NCI-H1930 (cell line): ENCODE measurements at places on chromosomes 3 and 15.

DNA sequence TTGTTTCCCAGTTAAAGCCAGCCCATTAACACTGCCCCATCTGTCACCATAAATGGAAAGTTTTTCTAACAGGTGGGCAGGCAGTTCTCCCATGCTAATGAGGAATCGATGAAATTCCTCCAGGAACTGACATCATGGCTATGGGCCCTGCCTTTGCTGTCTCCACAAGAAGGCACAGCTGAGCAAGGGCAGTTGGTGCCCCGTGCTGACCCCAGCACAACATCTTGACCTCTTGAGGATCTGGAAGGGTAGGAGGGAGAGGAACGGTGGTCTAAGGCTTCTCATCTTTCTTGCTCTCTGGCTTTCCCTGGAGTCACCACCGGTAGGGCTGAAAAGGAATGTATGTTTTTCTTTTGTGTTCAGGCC is 46.7 kb downstream of the CHCHD6 start:
- DNase-seq, result no peak

- DNase-seq, result no peak
Measured at GRCh38 chr3:198043119-198043518, 83.1 kb downstream of the LMLN start.

DNA sequence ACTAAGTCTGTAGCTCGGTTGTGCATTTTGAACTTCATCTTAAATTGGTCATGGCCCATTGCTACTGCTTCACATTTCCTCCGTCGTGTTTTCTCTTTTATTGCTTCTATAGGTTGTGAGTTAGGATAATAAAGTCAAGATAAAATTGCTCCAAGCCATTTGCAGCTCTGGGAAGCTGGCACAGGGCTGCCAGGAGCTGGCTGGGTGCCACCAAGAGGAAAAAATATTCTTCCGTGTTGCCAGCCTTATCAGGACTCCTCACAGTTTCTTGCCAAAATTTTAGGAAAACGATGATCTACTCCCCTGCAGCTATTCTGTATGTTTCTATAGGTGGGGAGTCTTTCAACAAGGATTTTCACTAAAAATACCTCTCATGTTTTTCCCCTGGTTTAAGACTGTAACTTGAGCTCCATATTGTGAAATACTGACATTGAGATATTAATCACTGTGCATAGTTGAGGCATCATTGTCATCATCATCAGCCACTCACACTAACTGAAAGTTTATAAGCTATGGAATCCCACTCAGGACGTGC is 55.4 kb upstream of the PIAS1 start:
- DNase-seq, result no peak

DNA sequence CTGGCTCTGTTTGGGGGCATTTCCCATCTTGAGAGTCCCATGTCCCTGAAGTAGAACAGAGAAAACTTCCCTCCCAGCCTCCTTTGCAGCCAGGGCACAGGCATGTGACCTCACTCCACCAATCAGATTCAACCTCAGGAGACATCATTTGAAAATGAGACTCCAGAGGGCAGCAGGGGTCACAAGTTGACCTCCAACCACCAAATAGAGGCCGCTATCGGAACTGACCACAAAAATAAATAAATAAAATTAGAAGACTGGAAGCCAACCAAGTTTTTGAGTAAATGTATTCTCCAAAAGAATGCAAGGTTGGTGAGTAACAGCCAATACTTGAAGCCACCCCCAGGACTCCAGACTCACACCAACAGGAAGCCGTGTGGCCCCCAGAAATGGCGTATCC is 106.5 kb downstream of the CHSY1 start:
- DNase-seq, result no peak

DNA sequence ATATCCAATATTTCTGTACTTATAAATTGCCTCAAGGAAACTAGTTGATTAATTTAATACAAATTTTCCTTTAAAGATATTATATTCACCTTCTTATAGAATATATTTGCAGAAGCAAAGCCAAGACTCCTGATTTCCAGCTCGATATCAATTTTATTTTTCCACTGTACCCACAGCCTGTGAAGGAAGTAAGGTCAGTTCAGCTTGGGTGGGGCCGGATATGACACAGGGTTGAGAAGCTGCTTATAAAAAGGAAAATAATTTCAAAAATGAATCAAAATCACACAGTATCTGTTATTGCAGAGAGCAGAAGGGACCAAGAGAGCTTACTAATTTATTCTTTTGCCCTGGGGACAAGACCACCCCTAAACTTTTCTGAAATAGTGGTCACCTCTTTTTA is 491.4 kb downstream of the TUSC7 start:
- no peak for DNase-seq

DNA sequence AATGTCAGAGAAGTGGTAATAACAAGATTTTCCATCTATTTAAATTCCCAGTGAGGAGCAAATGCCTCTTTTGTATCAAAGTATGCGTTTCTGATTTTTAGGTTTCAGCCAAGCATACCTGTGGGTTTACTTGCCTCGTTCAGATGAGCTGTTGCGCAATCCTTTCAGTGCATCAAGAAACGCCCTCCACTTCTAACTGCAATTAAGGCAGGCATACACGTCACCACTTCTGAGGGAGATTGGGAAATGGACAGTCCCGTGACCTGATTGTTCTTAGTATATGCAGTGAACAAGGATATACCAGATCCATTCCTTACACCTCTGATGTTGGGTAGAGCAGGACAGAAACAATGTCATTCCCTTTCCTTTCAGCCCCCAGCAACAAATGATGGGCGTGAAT is 219.0 kb downstream of the ITPR1 start:
- no peak for DNase-seq

DNA sequence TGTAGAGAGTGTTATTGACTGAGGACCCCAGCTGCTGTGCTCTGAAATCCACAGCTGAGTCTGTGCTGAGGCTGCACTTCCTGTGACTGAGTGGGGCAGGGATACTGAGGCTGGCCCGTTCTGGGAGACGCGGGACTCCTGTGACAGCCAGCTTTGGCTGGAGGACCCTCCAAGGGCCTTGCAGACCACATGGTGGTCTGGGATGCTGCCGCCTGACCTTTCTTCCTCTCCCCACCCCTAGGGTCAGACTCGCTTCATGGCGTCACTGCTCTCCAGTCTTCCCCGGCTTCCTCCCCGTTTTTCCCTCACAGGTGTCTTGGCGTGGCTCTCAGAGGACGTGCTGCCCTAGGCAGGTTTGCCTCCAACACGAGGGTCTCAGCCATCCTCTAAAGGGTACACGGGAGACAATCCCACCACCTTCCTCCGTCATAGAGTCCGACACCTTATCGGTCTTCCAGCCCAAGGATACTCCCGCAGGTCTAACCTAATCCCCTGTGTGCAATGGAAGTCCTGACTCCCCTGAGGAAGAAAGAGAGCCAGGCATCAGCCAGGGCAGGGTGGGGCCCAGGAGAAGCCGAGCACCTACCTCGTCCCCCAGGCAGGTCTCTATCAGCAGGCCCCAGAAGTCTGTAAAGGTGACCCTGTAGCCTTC is 19.9 kb upstream of the EHD4 start:
- DNase-seq, result no peak

GRCh38 chr3:5092018-5092417 is 30.1 kb upstream of the ARL8B start:
- DNase-seq, result no peak

DNA sequence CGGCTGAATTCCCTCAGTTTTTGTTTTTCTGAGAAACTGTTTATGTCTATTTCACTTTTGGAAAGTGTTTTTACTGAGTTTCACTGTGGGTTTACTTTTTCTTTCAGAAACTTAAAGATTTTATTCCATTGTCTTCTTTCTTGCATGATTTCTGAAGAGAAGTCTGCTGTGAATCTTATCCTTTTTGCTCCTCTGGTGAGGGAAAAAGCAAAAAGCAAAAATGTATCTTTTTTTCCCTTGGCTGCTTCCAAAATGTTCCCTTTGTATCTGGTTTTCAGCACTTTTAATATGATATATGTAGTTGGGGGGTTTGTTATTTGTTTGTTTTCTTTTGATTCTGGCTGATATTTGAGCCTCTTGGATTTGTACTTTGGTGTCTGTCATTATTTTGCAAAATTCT is 538.0 kb downstream of the GABRG3 start:
- no peak for DNase-seq

- DNase-seq, result no peak
Measured at GRCh38 chr3:38477057-38477820, 18.9 kb upstream of the EXOG start.

GRCh38 chr3:29427266-29428103 is 146.6 kb downstream of the RBMS3 start:
- DNase-seq, result peak; percentile 72

- DNase-seq, result no peak
Measured at GRCh38 chr3:150248888-150249681, 159.0 kb upstream of the TSC22D2 start.

DNA sequence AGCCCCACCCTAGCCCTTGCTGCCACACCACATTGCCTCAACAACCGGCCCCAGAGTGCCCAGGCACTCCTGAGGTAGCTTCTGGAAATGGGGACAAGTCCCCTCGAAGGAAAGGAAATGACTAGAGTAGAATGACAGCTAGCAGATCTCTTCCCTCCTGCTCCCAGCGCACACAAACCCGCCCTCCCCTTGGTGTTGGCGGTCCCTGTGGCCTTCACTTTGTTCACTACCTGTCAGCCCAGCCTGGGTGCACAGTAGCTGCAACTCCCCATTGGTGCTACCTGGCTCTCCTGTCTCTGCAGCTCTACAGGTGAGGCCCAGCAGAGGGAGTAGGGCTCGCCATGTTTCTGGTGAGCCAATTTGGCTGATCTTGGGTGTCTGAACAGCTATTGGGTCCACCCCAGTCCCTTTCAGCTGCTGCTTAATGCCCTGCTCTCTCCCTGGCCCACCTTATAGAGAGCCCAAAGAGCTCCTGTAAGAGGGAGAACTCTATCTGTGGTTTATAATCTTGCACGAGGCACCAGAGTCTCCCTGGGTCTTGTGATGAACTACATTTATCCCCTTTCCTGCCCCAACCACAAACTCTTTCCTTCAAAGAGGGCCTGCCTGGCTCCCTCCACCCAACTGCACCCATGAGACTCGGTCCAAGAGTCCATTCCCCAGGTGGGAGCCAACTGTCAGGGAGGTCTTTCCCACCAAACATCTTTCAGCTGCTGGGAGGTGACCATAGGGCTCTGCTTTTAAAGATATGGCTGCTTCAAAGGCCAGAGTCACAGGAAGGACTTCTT is 39.1 kb downstream of the MESD start:
- DNase-seq, result no peak

GRCh38 chr3:100333051-100333450 is 1.5 kb upstream of the NIT2 start:
- no peak for DNase-seq

DNA sequence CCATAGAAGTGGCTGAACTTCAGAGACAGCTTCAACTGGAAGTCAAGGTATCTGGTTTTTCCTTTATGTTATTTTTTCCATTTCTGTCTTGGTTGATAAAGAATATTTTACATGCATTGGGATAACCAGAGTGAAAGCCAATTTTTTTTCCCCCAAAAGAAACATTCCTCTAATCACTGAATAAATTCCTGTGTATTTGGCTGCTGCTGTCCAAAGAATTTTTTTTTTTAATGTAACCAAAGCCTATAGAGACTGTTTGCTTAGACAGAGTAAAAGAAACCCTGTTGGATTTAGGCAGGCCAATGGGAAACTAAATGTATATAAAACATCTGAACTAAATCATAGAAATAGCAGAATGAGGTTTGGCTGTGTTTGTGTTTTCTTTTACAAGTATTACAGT is 75.2 kb downstream of the CGNL1 start:
- DNase-seq, result no peak

DNA sequence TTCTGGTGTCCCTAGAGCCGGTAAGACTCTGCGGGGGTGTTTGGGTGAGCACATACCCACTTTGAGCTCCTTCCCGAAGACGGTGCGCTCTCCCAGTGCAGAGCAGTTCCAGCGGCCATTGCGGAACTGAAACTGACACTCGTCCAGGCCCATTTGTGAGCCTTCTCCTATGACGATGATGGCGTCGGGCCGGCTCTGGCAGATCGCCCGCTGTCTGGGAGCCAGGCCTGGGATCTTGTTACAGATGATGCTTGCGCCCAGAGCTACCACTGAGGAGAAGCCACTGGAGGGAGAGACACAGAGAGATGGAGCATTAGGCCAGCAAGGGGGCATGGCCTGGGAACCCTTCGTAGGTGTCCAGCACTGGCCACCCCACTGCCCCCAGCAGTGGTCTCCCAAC is 5.0 kb downstream of the WNT7A start:
- DNase-seq, result no peak

- no peak for DNase-seq
Measured at GRCh38 chr15:92707880-92708551, 52.4 kb upstream of the FAM174B start.

DNA sequence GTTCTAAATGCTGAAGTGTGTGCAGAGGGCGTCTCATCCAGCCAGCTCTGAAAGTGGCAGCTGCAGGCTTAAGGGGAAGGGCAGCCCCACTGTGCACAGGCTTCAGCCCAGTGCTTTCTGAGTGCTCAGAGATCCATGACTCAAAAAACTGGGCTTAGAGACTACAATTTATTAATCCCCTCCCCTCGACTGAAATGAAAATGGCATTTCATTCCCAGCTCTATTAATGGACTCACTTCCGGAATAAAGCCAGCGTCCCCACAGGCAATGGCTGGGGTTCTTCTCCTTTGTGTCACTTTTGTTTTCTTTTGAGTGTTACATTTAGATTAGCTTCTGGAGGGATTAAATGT is 55.5 kb upstream of the PLXNA1 start:
- no peak for DNase-seq
